H4 (cell line): ENCODE measurements at places on chromosomes 16 and 17. TPM values are rescaled to one million over a fixed set of nuclear protein-coding genes. Genes with fewer than 3 reads are reported as not detected.

Gene KRTAP16-1
- not detected in 2 replicates for total RNA-seq

Gene TPSG1
- 0.88 and 1.1 TPM in 2 replicates for total RNA-seq

Gene ITGB3
- total RNA-seq, result 3.4 and 3.7 TPM in 2 replicates

Gene TEKT5
- not detected in 2 replicates for total RNA-seq

Gene OTOP2
- total RNA-seq, result not detected in 2 replicates

Gene LAT
- total RNA-seq, result 0.29 and 0.50 TPM in 2 replicates

Gene CDR2
- total RNA-seq, result 22.0 and 22.4 TPM in 2 replicates

Gene HSD17B1
- 0.47 and 0.48 TPM in 2 replicates for total RNA-seq

Gene PABPN1L
- total RNA-seq, result not detected in 2 replicates

Gene HS3ST4
- total RNA-seq, result 0.04 TPM in 1 of 2 replicates, not detected in the other
